Stimulated activated naive B cell treated with anti-CD40 and anti-IgM and Interleukin-4, amounts not matched to agents 10 μg/mL and 1 μg/mL and 100 μg/mL, for 72 hours (primary cell): ENCODE measurements at places on chromosomes 2 and 18.

DNA sequence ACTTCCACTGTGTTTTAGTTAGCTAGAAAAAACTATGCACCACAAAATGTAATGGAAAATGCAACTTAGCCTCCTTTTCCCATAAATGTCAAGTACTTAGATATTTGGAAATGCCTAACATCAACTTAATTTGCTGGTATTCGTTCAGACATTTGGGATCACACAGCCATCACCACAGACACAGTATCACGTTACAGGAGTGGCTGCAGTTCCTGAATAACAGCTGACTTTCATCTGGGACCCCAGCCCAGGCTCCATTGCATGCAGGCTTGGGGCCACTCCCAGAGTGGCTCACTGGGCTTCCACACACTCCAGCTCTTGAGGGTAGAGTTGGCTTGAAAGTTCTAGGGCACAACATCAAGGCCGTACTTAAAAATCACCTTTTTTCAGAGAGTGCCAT lies 9.3 kb downstream of the TMEM182 start:
- no peaks in the 10 kb centered on the region for H3K27me3 ChIP-seq
- DNase-seq, result no peak
- H3K27ac ChIP-seq, result no peak overlapping the region
- H3K36me3 ChIP-seq, result peaks cover 12% of the 10 kb centered on the region
- no peaks in the 10 kb centered on the region for H3K4me1 ChIP-seq
- H3K4me3 ChIP-seq, result no peak overlapping the region

DNA sequence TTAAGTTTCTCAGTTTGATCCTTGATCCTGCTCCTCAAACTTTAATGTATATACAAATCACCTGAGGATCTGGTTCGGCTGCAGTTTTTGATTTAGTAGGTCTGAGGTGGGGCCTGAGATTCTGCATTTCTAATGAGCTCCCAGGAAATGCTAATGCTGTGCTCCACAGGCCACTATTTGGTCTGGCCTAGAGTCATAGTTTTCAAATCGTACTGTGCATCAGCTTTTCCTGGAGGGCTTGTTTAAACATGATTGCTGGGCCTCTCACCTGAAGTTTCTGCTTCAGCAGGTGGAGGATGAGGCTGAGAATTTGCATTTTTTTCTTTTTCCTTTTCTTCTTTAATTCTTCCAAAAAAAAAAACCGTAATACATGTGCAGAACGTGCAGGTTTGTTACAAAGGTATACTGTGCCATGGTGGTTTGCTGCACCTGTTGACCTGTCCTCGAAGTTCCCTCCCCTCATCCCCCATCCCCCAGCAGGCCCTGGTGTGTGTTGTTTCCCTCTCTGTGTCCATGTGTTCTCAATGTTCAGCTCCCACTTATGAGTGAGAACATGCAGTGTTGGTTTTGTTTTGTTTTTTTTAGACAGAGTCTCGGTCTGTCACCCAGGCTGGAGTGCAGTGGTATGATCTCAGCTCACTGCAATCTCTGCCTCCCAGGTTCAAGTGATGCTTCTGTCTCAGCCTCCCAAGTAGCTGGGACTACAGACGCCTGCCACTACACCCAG lies 42.2 kb upstream of the CD28 start:
- no peak overlapping the region for H3K4me3 ChIP-seq
- peaks cover 4% of the 10 kb centered on the region for H3K4me1 ChIP-seq
- no peak overlapping the region for H3K27ac ChIP-seq
- peaks cover 30% of the 10 kb centered on the region for H3K27me3 ChIP-seq
- no peaks in the 10 kb centered on the region for H3K36me3 ChIP-seq
- DNase-seq, result no peak

DNA sequence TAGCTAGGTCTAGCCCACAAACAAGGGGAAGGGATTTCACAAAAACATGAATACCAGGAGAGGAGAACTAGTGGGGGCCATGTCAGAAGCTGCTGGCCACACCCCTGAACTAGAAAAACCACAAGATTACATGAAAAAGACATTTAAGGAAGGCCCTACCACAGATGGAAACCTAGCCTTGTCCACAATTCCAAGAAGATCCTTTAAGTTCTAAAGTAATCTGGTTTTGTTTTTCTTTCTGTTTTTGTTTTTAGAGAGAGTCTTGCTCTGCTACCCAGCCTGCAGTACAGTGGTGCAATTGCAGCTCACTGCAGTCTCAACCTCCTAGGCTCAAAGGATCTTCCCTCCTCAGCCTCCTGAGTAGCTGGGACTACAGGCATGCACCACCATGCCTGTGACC lies 34.2 kb upstream of the CAB39 start:
- no peak overlapping the region for H3K4me3 ChIP-seq
- H3K4me1 ChIP-seq, result no peaks in the 10 kb centered on the region
- peak overlapping the region; percentile 48 for H3K27ac ChIP-seq

DNA sequence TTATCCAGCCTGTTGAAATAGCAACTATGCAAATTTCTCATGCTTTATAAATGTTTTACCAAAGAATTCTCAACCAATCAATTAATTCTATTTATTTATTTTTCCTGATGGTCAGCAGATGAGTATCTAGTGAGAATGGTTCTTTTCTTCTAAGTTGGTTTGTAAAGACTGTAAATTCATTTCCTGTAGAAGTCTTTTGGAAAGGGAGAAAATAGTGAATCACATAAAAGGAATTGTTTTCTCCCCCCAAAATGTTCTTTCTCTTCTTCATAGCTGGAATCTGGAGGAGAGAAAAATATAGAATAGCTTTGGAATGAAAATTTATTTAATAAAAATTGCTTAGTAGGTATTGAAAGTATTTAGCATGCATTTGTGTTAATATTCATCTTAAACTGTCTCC lies 836.1 kb upstream of the ZEB2 start:
- DNase-seq, result no peak
- H3K4me1 ChIP-seq, result no peaks in the 10 kb centered on the region
- no peaks in the 10 kb centered on the region for H3K36me3 ChIP-seq
- H3K27ac ChIP-seq, result no peak overlapping the region
- H3K4me3 ChIP-seq, result no peak overlapping the region

DNA sequence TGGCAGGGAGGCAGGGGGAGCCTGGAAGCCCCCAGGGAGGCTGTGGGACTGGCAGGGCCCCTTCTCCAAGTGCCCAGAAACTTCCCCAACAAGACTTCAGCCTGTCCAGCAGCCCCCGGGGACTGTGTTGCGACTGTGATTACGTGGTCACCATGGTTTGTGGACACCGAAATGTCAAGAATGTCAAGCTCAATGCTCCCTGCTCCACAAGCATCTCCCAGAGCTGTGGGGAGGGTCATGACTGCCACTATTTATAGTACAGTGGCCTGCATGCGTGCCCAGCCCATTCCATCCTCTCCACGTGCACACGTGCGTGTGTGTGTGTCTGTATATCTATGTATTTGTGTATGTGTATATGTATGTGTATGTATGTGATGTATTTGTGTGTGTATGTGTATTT lies 93.8 kb upstream of the MBOAT2 start:
- DNase-seq, result no peak

- H3K27ac ChIP-seq, result peak overlapping the region; percentile 89
- H3K36me3 ChIP-seq, result peaks cover 67% of the 10 kb centered on the region
- no peak overlapping the region for H3K4me3 ChIP-seq
- peak; percentile 60 for DNase-seq
- no peaks in the 10 kb centered on the region for H3K27me3 ChIP-seq
These were observed 25.4 kb downstream of the POLR1A start for GRCh38 chr2:86079981-86080911.

DNA sequence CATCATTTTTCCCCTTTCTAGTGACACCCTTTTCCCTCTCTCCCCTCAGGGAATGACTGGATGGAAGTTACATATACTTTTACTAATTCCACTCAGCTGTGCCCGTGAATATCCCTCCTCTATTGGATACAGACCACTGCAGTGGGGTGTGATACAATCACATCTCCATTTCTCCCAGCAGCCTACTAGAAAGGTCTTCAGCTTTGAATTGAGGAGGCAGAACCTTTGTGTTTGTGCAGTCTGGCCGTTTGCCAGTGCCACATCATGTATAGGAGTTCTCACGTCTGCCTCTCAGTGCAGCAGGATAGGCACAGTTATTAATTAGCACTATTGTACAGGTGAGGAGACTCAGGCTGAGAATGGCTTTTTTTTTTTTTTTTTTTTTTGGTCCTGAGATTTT lies 16.4 kb downstream of the TNFRSF11A start:
- no peaks in the 10 kb centered on the region for H3K36me3 ChIP-seq
- peaks cover 19% of the 10 kb centered on the region for H3K4me1 ChIP-seq
- no peak overlapping the region for H3K27ac ChIP-seq
- no peak overlapping the region for H3K4me3 ChIP-seq
- no peak for DNase-seq

DNA sequence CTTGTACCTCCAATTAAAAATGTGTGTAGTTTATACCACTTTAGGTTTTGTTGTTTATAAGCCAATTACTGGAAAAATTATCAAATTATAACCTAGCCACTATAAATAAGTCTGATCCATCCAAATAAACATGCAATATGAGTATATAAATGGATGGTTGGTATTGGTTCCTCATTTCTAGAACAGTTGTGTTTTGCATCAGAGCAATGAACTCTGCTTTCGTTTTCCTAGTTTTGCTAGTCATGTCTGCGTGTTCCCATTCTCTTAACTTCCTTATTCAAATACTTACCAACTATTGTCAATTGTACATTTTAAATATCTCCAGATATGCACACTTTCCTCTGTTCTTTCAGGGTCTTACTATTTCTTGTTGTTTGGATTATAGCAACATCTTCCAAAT lies 641.7 kb downstream of the NR4A2 start:
- H3K27ac ChIP-seq, result no peak overlapping the region
- H3K4me1 ChIP-seq, result no peaks in the 10 kb centered on the region
- no peaks in the 10 kb centered on the region for H3K36me3 ChIP-seq

DNA sequence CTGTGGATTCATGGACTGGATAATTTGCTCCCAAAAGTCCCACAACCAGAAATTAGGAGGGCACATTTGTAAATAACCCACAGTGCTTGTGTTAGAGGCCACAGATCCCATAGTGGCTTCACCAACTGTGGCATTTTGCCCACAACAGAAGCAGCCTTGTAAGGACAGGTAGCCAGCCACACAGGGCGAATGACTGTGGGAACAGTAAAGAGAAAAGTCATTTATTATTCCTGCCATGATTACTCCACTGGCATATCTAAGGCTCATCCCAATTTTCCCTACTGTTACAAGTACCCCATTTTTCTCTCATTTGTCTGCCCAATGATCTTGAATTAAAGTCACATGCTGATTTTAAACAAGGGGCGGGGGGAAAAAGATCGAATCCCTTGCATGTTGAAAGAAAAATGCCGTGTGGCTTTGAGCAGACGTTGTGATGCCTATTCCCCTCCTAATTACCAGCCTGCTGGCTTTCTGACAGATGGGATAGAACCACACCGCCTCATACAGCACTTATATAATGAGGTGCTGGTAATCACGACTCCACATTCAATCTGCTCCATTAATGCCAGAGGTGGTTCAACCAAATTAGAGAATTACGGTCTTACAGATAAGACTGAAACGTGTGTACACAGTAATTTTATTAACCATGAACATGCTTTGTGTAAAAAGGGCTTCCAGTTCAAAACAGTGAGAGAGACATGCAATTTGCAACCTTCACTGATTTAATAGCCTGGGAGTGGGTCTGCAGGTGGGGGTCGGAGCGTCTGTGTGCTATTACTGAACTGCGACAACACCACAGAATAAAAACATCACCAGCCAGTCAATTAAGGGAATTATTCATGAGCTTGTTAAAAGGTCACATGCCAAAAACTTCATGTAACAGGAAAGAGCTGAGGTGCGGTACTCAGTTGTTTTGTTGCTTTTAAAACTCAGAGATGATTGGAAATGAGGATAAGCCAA lies 196.0 kb downstream of the TMEM163 start:
- H3K27ac ChIP-seq, result no peak overlapping the region
- no peak overlapping the region for H3K4me3 ChIP-seq
- no peaks in the 10 kb centered on the region for H3K4me1 ChIP-seq
- H3K36me3 ChIP-seq, result no peaks in the 10 kb centered on the region
